ENCODE measurements at places on chromosomes 3 and 15.

DNA sequence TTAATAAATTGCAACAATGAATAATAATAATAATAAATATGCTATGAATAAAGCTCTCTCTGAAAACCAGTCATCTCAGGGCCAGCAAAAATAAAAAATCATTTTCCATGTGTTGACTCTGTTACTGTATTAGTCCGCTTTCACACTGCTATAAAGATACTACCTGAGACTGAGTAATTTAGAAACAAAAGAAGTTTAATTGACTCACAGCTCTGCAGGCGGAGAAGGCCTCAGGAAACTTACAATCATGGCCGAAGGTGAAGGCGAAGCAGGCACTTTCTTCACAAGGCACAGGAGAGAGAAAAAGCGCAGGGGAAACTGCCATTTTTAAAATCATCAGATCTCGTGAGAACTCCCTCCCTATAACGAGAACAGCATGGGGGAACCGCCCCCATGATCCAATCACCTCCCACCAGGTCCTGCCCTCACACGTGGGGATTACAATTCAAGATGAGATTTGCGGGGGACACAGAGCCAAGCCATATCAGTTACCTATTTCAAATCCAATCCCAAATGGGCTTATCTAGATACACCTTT is 224.1 kb downstream of the IGSF11 start:
- DNase-seq, result no peak

GRCh38 chr3:156664011-156664830 is 10.2 kb upstream of the TIPARP start:
- no peak for DNase-seq

DNA sequence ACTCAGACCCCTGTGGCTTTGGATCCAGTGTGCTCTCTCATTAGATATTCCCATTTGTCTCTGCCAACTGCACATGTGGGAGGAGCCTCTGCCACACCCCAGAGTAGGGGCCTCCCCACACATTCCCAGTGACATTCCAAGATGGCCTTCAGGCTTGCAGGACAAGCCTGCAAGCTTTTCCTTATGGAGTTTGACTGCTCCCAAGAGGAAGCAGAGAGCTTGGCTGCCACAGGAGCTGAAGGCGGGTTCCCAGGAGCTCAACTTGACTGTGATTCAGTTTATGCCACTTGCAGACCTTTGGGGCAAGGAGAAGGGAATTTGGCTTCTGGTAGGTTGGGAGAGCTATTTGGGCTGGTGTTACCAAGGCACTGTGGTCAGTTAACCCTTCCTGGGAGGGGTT is 22.5 kb upstream of the EPHB1 start:
- no peak for DNase-seq

GRCh38 chr15:39491886-39492490 is 88.9 kb upstream of the THBS1 start:
- DNase-seq, result no peak

GRCh38 chr3:25056803-25057351 is 371.2 kb upstream of the RARB start:
- no peak for DNase-seq

DNA sequence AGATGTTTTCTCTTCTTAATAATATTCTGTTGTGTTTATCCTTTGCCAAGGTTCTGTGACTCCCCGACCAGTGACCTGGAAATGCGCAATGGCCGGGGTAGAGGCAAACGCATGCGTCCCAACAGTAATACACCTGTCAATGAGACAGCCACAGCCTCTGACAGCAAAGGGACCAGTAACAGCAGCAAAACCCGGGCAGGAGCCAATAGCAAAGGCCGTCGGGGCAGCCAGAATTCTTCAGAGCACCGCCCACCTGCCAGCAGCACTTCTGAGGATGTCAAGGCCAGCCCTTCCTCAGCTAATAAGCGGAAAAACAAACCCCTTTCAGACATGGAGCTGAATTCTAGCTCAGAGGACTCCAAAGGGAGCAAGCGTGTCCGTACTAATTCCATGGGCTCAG is 101.5 kb downstream of the RBPMS2 start:
- DNase-seq, result no peak

GRCh38 chr3:149406244-149406752 is 28.8 kb upstream of the TM4SF1 start:
- no peak for DNase-seq

DNA sequence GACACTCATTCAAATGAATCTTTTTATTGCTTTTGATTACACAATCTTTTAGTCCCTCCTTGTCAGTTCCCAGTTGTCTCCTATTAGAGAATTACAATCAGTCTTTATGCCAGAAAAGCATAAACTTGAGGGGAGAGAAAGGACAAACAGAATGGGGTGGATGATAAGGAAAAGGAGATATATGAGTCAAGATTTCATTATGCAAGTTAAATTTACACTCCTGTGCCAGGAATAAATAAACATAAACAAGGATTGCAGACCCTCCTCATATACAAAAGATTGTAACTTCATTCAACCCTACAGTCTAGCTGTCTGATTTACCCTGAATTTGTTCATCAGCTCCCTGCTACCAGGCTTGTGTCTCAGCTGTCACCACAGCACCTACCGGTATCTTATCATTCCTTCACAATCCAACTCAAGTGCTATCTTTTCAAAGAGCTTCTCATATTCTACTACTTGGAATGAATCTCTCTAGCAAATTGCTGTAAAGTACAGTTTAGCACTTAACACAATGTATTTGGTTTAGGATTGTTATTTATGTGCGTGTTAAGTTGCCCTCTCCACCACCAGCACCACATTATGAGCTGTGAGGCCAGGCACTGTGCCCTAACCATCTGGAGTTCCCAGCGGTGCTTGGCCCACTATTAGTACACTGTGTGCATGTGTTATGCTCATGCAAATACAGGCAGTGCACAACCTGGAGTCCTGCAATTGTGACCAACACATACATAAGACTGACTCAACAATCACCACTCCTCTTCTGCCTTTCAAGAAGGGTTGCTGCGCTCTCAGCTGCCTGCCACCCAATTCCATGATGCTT is 504.1 kb downstream of the TBL1XR1 start:
- no peak for DNase-seq

- no peak for DNase-seq
These were observed 96.6 kb upstream of the CHD2 start for GRCh38 chr15:92803536-92803851.

DNA sequence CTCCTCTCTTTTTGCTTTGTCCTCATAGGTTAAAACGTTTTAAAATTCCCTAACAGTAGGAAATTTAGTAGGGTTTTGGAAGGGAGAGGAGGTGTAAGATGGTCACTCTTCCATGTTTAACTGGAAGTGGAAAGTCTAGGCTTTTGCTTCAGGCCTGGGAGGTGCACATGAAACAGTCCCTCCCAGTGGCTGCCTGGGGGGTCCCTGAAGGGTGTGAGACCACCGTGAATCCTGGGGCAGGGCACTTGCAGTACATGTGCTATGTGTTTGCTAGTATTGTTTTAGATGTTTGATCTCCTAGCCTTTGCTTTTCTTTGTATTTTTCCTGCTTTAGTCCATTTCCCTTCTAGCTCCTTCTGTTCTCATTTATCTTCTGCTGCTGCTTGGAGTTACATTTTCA is 178.5 kb downstream of the THSD4 start:
- no peak for DNase-seq
